Choroid plexus epithelial cell (primary cell): ENCODE measurements at places on chromosomes 16 and 17.

DNA sequence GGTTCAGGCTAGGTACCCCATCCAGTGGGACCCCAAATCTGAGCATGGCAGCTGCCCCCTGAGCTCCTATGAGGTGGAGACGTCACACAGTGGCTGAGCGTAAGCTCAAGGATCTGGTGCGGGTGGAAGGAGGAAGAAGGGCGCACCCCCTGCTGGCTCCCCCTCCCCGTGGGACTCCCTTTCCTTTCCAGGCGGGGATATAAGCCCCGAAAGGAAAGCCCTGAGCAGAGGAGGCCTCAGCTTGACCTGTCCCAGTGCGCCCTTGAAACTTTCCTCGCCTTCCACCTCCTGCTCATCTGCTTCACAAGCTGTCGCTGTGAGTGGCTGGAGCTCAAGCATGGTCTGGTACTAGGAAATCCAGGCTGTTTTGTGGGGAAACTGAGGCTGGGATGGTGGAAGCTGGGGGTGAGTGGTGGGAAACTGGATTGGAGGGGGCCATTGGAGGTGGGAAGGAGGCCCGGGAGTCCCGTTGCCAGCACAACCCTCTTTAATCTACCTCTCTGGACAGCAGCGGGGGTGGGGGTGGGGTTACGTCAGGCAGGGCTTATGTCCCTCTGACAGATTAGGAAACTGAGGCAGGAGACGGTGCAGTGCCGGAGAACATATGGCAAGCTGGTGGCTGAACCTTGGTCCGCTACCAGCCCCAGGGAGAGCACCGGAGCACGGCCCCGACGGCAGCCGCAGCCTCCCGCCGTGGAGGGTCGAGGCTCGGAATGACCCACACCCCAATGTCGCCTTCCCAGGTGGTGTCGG is 92.3 kb upstream of the TMEM97 start:
- no peak for DNase-seq

DNA sequence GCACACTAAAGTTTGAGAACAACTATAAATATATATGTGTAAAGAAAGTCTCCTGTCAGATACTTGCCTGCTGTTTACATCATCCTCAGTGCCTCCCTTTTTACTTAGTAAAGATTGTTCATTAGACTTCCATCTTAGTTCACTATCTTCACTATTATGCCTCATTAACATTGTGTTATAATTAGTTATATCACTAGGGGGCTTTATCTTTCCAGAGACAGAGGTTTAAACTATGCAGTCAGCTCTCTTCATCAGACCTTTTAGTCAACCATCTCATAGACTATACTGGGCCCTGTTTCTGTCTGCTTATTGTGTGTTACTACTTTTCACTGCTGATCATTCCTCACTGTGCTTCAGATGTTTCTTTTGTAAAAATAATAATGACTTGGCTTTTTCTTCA is 630.8 kb upstream of the KIF2B start:
- DNase-seq, result no peak

GRCh38 chr17:8392674-8393469 is 4.8 kb downstream of the RNF222 start:
- no peak for DNase-seq

DNA sequence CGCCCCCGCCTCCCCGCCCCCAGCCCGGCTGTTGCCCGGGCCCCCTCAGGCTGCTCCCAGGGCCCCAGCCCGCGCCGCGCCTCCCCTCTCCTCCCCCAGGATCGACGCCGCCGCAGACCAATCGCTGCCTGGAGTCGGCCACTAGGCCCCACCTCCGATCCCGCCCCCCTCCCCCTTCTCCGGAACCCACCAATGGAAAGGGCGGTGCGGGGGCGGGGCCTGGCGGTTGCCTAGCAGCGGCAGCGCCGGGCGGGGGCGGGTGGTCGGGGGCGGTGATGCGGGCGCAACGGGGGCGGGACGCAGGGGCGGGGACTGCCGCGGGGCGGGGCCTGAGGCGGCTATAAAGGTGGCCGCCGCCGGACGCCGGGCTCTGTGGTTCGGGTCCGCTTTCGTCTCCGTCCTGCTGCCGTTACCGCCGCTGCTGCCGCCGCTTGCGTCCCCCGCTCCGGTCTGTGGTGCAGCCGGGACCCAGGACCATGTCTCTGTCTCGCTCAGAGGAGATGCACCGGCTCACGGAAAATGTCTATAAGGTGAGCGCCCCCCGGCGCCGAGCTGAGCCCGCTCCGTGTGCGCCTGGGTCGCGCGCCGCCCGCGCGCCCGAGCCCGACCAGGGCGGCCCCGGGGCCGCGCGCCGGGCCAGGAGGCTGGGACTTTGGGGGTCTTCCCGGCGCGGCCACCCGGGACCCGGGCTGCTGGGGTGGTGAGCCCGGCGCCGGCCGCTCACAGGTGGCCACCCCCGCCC is at the start of gene BAIAP2:
TSS of gene BAIAP2 (plus strand) at position 373 of the 742 bp plus-strand sequence. CDS start at position 477, 104 bp downstream.
- peak; percentile 96 for DNase-seq

DNA sequence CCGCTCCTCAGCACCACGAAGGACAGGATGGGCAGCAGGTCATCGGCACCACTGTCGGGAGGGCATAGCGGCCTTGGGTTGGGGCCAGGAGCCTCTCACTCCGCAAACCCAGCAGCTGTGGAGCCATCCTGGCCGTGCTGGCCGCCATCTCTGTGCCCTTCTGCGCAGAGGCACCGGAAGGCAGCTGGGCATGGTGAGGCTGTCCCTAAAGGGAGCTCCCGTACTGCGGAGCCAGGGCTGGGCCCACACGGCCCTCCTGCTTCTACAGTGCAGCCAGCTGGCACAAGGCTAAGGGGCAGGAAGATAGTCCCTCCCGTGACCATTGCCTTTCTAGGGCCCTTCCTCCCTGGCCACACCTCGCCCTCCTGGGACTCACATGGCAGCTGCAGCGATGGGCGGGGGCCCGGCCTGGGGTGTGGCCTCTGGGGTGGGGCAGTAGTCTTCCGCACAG is 7.0 kb upstream of the SPATA2L start:
- no peak for DNase-seq

DNA sequence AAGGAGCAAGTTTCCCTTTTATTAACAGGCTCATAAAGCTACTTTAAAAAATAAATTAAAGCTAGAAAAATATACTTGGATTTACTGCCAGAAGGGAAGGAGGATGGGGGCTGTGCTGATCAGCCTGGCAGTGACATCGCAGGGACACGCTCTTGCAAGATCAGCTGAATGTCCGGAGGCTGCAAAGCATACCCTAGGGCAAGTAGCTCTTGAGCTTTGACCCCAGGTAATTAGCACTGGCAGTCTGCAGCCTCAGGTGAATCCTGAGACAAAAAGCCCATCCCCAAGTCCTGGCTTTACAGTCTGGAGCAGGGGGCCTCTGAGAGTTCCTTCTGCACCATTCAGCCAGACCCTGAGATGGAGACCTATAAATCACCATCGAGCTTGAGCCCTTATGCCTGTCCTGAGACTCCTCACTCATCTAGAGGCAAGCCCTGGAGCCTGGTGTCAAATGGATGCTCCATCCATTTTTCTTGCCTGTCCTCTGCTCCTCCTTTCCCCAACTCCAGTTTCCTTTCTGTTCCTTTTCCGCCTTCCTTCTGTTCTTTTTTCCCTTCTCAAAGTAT is 131.7 kb downstream of the TMEM114 start:
- no peak for DNase-seq

- no peak for DNase-seq
Measured at GRCh38 chr17:50109207-50109606, 14.1 kb downstream of the PDK2 start.

DNA sequence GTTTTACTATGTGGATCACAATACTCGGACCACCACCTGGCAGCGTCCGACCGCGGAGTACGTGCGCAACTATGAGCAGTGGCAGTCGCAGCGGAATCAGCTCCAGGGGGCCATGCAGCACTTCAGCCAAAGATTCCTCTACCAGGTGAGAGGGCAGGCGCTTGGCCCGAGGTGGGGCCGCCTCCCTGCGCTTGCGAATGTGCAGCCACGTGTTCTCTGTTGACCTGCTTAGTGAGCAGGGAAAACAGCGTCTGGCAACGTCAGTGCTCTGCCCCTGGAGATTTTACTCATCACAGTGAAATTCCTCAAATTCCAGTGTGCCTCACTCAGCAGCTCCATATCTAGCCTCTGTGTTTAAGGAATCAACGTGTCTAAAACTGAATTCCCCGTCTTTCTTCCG is 33.4 kb upstream of the CLEC18A start:
- DNase-seq, result peak; percentile 99

GRCh38 chr17:55571095-55571494 is 59.8 kb upstream of the SMIM36 start:
- peak; percentile 10 for DNase-seq

GRCh38 chr17:29652976-29653375 is 30.3 kb upstream of the CORO6 start:
- no peak for DNase-seq

- DNase-seq, result peak; percentile 22
Measured at GRCh38 chr17:57107498-57108101, 22.6 kb downstream of the AKAP1 start.

DNA sequence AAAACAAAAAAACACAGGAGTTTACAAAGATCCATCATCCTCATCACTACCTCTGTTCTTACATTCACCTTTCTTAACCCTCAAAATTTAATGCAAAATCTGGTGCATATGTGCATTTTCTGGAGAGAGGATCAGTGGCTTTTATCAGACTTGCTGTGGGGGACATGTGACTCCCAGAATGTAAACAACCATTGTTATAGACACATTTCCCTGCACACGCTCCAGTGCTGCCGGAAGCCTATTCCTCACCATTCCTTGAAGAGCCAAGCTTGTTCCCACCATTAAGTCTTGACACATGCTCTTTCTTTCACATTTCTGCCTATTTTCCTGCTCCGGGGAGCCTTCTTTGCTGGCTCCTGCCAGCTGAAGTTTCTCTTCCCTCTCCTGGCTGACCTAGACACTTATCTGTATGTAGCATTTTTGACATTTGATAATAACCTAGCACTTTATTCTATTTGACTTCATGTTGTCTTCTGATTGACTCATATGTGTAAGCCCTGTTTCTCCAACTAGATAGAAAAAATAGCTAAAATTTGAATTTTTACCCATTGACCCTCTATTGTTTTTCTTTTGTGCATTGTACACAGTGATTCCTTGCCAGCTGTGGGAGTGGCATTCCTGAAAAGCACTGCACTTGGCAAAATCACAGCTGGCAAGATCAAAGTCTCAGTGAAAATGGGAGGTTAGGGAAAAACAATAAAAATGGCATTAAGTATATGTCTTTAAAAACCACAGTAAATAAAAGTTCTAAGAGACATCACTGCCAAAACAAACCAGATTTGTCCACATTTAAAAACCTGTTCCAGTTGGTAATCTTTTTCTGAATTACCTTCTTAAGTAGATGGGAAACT is 76.8 kb upstream of the CIBAR2 start:
- no peak for DNase-seq

DNA sequence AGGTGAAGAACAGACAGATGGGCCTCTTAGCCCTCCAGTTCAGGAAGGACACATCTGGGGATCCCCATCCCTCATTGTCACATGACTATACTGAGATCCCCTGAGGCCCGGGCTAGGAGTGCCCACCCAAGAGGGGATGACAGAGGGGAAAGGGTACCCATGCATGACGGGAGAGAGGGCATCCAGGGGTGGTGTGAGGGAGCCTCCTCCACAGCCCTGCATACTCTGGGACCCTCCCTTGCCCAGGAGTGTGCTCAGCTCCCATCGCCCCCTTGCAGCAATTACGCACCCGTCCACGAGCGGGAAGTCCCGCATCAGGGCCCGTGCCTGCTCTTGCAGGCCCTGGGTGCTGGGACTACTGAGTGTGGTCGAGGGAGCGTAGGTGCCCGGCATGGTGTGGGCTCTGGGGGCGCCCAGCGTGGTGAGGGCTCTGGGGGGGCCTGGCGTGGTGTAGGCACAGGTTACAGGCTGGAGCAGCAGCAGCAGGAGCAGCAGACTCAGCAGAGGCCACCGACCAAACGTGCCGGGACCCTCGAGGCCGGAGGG is 6.5 kb downstream of the DPEP2 start:
- no peak for DNase-seq

DNA sequence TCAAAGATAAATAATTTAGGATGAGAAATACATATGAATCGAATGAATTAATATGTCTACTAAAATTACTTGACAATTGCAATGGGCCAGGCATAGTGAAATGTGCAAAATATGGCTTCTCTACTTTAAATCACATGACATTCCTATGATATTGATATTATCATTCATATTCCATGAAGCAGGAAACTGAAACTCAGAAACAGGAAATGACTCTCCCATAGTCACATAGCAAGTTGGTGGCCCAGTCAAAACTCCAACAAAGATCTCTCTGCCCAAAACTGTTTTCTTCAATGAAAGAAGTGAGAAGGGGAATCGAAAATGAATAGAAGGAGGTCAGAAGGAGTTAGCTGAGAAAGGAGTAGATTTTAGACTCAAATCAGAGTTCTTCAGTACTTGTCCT is 272.2 kb downstream of the CDH8 start:
- no peak for DNase-seq

- DNase-seq, result no peak
Measured at GRCh38 chr16:4360538-4361021, 9.5 kb upstream of the PAM16 start.

DNA sequence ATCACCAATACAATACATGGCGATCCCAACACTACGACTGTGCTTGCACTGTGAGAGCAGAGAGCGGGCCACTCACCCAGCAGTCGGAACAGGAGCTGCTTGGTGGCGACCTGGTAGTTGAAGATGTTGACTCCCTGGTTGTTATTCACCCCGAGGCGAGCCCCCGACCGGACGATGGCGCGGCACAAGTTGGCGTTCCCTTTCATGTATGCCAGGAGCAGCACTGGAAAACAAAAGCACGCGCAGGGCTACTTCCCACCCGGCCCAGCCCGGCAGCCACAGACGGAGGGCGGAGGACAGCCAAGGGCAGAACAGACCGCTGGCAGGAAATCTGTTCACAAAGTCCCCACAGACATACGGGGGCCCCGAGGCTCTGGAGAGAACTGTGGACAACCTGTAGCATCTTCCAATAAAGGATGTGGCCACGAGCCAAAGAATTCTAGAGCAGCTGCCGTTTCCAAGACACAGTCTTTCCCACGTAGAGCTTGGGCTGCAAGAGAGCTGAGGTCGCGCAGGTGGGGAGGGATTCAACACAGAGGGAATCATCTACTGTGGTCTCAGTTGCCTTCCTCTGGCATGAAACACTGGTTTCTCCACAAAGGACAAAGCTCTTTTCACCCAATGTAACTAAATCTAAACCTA is 27.8 kb downstream of the CYB5D2 start:
- DNase-seq, result no peak

- DNase-seq, result no peak
Measured at GRCh38 chr16:86910161-86910769, 331.9 kb downstream of the FOXL1 start.

DNA sequence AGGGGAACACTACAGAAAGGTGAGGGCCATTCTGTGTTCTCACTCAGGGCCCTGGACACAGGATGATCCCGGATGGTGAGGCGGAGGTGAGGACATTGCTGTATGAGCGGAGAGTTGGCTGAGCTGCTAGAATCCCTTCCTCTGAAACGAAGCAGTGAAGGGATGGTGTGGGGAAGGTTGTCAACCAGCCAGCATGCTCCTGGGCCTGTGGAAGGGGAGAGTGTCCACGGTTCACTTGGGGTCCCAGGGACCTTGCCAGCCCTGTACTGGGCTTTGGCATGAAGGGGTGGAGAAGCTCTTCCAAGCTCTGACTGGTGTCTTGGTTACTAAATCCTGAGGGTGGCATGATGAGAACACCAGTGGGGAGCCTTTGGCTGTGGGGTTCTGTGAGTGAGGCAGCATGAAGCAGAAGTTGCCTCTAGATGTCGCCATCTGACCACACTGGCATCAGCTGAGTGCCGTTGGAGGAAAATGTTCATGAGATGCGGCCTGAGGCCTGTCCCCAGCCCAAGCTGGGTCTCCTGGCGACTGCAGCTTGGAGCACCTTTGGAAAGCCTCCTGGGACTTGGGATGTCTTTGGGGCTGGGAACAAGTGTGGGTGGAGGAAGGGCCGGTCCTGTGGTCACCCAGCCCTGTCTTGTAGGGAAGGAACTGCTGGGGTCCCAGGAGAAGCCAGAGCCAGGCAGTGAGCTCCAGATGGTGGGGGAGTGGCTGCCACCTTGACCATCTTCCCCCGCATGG is 14.8 kb downstream of the PDP2 start:
- DNase-seq, result peak; percentile 86
